ENCODE measurements at places on chromosomes 11 and 22.

- no peak for DNase-seq
These were observed 57.0 kb downstream of the NAT10 start for GRCh38 chr11:34162493-34162820.

DNA sequence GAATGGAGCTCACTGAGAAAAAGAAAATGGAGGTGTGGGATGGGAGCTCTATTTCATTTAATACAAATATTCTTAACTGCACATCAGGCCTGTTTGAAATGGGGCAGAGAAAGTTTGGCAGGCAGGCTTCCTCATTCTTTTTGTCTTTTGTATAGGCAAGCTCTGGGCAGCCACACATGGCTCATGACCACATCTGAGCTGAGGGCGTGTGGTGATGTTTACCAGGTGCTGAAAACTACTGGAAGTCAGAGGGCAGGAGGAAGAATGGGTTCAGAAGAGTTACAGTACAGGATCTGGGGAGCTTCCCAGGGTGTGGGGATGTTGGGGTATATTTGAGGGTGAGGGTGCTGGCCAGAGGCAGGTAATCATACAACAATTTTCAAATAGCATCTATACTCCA, 66.3 kb upstream of the NAV2 start:
- no peak for DNase-seq

DNA sequence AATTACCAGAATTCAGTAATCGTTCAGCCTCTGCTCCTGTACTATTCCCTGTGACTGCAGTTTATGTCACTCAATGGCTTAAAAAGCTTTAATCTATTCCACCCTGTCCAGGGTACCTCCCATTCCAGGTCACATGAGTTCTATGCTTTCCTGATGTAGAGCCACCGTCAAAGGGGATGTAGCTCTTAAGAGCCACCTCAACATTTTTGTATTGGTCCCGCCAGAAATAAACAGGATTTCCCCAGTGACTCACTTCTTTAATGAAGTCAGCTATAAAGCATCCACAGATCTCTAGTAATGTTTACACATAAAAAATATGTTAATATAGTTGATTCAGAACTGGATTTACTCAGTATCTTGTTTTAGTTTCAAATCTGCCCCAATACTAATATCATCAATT, 1.3 kb upstream of the OR8D1 start:
- DNase-seq: no peak

DNA sequence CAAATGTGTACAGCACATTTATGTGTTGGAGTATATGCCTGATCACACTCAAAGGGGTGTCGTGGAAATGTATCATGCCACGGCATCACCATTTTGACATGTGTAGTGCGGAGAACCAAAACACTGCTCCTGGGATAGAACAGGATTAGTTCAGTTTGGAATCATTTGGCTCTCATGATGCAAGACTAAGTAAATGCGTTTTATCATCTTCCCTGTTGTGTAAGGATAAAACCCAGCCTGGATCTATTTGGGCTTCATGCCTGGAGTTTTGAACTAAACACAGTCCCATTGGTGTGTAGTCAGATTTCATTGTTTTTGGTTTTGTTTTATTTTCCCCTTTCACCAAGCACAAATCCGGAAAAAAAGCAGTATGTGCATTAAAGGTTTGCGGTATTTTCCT, 574.3 kb downstream of the NTM start:
- no peak for DNase-seq

DNA sequence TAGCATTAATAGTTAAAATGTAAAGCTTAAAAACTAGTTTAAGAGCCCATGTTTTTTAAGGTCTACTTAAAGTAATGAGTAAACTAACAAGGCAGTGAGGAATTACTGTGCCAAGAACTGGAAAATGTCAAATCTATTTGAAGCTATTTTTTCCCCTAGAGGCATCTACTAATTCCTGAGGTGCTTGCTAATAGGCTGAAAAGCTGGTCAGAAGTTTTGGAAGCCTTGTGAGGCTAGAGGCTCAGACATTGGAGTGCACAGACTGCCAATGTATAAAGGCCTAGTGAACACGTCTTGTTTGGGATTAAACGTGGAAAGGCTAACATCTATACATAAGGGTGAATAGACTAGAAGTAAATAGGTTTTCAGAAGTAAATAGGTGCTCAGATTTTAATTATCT, 136.5 kb upstream of the C11orf87 start:
- no peak for DNase-seq

DNA sequence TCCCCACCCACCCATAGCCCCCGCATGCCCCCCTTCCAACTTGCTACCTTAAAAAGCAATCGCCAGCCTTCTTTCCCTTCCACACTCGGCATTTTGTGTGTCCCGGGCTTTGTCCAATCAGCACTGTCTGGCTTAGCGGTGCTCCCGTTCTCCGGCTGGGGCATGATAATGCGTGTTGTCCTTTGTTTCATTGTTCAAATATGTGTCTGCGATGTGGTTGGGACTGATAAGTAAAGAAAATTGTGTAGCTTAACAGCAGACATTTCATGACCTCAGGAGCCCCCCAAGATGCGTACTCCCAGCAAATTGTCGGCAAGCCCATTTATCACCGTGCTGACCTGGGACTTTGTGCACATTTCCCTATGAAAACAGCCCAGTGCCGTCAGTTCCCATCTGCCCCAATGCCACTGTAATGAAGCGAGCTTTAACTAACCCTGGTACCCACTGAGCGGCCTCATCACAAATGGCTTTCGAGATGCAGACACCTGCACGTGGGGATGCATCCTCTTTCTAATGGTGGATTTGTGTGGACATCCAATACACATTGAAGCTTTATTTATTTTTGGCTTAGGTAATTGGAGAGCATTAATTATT, 167.0 kb upstream of the E2F8 start:
- DNase-seq: no peak

- no peak for DNase-seq
These were observed 452.0 kb upstream of the CCDC179 start for GRCh38 chr11:23311986-23312940.

- DNase-seq: no peak
These were observed 311.6 kb downstream of the MIAT start for GRCh38 chr22:26968859-26969523.

DNA sequence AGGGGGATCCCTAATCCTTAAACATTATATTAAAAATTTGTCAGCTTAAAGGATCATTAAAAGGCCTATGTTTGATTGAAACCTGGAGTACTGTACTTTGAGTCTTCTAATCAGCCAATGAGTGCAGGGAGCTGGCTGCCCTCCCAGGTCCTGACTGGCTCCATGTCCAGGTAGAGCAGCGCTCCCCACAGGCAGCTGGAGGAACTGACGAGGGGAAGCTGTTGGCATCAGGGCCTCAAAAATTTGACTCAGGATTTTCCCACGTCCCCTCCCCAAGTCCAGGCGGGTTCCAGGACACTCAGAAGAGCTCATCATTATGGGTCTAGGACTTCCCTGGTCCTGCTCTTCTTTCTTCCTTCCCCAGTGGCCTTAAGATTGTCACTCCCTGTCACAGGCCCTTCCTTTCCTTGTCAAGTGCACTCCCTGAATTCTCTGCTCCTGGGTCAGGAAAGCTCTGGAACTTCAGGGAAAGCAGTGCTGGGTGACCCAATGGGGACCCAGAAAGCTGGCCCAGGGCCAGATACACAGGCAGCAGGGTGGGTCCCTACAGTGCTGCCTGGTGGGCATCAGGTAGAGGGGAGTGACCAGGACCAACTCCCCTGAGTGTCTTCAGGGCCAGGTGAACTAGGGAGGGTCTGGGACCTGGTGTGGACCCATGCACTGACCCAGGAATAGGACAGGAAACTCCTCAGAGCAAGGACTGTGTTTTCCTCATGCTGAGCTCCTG, 65.5 kb downstream of the GGTLC2 start:
- no peak for DNase-seq

DNA sequence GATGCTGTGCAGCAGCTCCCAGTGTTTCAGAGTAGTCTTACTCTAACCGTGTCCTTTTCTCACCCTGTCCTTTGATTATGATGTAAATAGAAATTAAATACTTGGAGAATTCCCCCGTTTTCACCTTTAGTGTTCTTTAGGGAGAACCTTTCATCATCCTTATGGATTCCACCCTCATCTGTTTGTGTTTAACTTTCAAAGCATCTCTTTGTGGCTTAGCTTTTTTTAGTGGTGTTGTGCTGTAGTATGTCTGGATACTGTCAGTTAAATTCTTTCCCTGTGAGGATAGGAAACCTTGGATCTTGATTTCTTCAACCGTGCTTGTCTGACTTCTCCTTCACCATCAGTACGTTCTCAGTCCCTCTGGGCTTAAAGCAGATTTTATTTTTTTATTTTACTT, 48.5 kb downstream of the PPP6R3 start:
- no peak for DNase-seq

GRCh38 chr11:66467034-66467659, 442 bp downstream of the PELI3 start:
- DNase-seq: peak; percentile 34

- no peak for DNase-seq
These were observed 494.1 kb downstream of the DLG2 start for GRCh38 chr11:85132851-85133585.

GRCh38 chr11:97995874-97996273, 1024.9 kb upstream of the CNTN5 start:
- DNase-seq: no peak

DNA sequence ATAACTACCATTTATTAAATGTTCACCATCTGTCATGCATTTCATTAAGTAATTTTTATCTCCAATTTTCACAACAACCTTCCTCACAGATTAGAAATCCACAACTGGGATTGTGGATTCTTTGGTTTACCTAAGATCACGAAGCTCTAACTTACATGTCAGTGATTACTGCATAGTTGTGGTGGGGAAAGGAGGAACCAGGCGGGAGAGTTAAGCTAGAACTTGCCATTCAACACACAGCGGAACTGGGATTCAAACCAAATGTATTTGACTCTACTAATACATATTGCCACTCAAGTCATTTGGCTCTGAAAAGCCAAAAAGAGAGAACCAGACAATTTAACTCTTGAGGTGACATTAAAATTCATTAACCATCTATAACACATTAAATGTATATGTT, 10.4 kb upstream of the LAYN start:
- DNase-seq: no peak

DNA sequence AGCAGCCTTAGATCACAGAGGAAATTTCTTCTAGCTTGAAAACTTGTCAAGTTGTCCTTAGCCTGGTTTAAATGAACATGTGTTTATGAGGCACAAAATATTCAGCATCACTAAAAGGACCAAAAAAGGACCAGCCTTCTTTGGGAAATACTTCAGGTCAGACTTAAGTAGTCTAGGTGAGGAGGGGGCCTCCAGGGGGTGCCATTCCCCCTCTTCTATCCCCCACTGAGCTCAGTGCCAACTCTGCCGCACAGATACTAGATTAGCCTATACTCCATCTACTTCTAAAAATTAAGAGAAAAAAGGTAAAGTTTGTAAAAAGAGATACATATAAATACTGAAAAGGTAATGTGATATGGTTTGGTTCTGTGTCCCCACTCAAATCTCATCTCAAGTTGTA, 20.6 kb downstream of the CLTCL1 start:
- no peak for DNase-seq

GRCh38 chr11:11635443-11635842, 13.6 kb upstream of the GALNT18 start:
- DNase-seq: no peak

- no peak for DNase-seq
These were observed 11.0 kb downstream of the CSTPP1 start for GRCh38 chr11:46947399-46948077.

DNA sequence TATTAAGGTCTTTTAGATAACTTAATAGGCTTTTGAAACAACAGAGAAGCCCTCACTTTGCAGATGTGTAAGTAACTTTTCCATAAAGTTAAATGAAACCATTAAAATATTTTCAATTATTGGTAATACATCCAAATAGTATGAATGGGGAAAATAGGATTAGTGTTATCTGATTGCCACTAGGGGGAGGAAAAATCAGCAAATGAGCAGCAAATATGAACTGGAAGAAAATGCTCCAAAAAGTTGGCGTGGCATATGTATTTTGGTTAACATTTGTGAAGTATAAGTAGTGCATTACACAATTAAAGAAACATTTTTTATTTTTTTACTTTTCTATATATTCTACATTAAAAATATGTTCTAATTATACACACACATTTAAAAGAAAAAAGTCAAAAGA, 259.8 kb upstream of the ANO5 start:
- no peak for DNase-seq

- no peak for DNase-seq
These were observed 2.0 kb downstream of the PAAF1 start for GRCh38 chr11:73878771-73879170.

Data from activated T-helper 1 cell treated with Interleukin-2 at 50 U/mL for 16 hours (primary cell).